ENCODE measurements at places on chromosomes 11 and 22.

DNA sequence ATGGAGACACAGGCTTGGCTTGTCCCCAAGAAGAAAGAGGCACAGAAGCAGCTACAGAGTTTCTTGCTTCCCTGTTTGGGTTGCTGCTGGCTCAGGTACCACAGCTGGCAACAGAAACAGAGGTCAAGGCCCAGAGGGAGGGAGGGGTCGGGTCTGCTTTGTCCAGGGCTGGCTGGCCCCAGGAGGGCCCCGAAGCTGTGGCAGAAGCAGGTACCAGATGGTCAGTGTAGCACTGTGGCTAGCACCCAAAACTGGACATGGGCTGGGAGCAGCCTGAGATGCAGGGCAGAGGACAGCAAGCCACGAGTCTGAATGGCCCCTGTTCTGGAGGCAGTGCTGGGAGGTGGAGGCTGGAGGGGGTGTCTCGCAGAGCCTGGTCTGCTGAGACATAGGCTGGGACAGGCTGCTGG is 52.3 kb upstream of the CCDC188 start:
- DNase-seq: no peak

GRCh38 chr11:129853518-129854231 is 38.0 kb downstream of the TMEM45B start:
- no peak for DNase-seq

- no peak for DNase-seq
These were observed 51.5 kb upstream of the CHORDC1 start for GRCh38 chr11:90274362-90274761.

DNA sequence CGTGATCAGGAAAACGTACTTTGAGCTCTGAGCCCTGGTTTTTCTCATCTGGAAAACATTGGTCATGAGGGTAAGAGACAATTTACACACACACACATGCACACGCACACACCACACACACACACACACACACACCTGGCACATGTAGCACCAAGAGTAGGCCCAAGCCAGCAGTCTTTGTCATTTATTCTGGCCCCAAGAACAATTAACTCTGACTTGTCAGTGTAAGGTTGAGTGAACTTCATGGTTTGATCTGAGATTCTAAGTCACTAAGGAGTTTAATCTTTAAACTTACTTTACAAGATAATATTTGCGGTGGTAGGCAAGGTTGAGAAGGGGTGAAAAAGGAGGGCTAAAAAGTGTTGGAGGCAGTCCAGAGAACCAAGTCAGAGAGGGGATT is 44.1 kb downstream of the MMP20 start:
- no peak for DNase-seq

DNA sequence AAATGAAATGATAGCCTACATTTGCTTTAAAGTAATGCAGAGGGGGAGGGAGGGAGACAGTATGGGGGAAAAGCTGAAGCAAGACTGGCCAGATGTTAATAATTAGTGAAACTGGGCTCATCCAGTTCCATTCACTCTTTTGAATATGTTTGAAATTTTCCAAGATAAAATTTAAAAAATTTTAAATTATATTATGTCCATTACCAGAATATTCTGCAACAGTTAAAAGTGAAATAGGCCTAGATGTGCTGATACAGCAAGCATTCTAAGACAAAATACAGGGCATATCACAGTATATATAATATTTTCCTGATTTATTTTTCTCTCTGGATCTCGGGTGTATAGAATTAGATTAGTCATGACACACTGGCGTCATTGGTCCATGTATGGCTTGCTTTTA is 13.6 kb upstream of the ZNRF3 start:
- DNase-seq: no peak

DNA sequence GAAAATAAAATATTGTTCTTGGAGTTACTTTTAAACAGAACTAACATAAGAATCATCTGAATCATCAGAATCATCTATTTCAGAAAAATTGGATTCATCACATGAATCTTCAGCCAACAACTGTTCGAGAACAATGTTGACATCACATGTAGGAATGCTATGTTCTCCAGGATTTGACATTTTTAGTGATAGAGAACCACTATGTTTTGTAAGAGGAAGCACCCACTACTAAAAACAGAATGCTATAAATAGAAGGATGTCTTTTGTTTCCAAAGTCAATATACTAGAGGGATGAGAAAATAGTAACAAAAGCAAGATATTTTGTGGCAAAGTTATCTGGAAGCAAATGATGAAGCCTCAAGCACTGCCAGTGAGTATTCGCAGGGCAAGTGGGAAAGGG is 263.4 kb upstream of the DDI1 start:
- DNase-seq: no peak

- DNase-seq: no peak
These were observed 275.0 kb downstream of the FAM76B start for GRCh38 chr11:95514416-95515110.

DNA sequence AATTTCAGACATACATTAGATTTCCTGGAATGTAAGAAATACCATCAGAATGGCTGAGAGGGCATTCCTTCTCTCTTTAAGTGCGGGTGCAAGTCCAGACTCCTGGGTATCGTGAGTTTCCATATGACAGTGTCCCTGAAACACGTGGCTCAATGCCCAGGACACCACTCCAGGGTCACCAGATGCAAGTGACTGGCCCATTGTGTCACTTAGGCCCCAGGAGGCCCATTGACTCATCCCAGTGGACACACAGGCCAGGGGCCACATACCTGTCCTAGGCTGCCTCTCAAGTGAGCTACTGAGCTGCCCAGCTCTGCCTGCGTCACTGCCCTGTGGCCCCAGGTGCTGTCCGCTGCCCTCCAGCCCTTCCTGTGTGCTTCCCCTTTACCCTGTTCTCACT is 18.5 kb downstream of the FBLN1 start:
- no peak for DNase-seq

DNA sequence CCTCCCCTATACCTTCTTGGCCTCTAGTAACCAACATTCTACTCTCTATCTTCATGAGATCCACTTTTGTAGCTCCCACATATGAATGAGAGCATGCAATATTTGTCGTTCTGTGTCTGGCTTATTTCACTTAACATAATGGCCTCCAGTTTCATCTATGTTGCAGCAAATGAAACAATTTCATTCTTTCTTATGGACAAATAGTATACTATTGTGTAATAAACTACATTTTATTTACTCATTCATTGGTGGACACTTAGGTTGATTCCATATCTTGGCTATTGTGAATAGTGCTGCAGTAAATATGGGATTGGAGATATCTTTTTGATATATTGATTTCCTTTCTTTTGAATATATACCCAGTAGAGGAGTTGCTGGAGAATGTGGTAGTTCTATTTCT is 151.1 kb downstream of the JRKL start:
- DNase-seq: no peak

DNA sequence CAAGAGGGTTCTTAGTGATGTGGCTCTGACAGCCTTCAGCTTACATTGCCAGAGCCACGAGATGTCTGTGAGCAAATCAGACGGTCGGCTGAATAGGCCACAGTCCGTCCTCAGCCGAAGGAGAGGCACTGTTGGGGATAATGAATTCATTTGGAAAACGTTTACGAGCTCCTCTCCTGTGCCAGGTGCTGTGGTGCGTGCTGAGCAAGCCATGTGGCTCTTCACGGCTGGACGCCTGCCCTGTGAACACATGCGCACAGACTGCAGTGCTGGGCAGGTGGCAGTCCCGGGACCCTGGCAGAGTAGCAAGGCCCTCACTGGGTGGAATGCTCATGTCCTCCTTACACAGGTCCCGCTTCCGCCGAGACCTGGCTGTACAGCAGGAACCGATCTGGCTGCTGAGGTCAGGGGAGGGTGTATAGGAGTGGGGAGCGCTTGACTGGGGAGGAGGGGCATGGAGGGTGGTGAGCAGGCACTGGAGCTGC is 6.8 kb downstream of the TBC1D22A start:
- DNase-seq: no peak

DNA sequence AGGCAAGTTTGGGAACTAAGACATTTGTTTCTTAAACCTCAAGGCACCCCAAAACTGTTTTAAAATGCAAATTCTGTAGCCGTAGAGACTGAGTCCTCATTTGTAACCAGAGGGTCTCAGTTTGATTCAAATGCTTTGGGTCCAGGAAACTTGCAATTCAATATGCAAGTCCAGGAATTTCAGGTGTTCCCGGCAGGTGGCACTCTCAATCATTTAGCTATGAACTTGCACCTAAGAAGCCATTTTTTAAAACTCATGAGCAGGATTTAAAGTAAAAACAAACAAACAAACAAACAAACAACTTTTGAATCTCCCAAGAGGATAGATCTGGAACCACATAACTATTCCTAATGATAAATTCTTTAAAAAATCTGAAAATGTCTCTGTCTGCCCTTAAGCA is 8.7 kb upstream of the ABTB2 start:
- peak; percentile 56 for DNase-seq

DNA sequence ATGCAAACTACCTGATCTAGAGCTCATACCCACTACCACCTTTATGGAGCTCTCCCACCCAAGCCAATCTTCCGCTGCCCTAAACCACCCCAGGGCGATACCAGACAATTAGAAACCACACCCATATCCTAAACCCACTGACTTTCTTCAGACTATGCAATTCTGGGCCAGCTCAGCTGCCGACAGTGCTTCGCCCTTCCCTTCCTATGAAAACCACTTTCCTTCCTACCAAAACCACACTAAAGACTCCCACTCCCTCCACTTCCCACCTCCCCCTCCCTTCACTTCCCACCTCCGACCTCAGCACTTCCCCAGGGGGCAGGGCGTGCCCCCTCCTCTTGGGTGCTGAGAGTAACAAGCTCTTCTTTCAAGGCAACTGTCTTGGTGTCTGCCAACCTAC is 25.1 kb downstream of the B3GAT1 start:
- no peak for DNase-seq

- DNase-seq: no peak
These were observed 34.9 kb downstream of the KDM2A start for GRCh38 chr11:67153971-67154370.
